ENCODE measurements at places on chromosomes 3 and 15. TPM values are rescaled to one million over a fixed set of nuclear protein-coding genes. Genes with fewer than 3 reads are reported as not detected.

DNA sequence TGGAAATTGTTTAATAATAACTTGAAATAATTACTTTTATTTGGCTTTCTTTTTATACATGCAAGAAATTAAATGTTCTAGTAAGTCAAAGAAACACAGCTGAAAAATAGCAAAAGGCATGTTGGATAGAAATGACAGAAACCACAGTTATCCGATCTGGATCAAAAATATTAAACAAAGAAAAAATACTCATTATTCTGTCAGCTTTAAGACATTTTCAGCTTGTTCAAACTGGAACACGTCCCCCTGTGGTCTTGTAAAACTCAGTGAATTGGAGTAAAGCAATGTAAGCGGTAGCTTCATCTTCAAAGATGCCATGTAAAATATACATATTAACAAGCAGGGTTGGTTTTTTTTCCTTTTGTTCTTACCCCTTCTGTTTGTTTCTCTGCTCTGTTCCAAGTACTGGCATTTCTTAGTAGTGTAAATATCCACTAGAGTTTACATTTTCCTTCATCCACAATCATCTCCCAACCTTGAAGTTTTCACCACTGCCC, 223.4 kb downstream of the IGSF11 start:
- DNase-seq: no peak

MUC20 gene
- 1.4 TPM for polyA plus RNA-seq

- DNase-seq: no peak
Measured at GRCh38 chr15:99365242-99365641, 114.0 kb downstream of the LRRC28 start.

CFAP91 gene
- polyA plus RNA-seq: 0.13 TPM

ACOX2 gene
- 2.4 TPM for polyA plus RNA-seq

- DNase-seq: no peak
Measured at GRCh38 chr15:68418611-68419161, 13.3 kb downstream of the ITGA11 start.

DNA sequence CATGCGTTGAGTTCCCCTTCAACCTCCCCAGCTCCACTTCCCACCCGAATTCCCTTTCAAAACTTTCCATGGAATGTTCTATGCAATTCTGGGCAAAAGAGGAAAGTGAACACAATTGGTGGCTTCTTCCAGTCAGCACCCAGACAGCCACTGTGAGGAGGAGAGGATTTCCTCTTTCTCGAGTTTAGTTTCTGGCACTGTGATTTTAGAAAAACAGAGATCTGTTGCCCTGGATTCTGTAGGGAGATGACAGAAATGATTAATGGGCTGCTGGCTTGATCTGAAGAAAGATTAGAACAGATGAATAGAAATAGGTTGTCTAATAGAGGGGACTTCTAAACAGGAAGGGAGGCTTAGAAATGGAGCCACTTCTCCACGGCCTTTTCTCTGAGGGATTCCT, 172.0 kb downstream of the MCTP2 start:
- DNase-seq: no peak

- DNase-seq: peak; percentile 34
Measured at GRCh38 chr3:46844881-46845312, 18.3 kb downstream of the MYL3 start.

DNA sequence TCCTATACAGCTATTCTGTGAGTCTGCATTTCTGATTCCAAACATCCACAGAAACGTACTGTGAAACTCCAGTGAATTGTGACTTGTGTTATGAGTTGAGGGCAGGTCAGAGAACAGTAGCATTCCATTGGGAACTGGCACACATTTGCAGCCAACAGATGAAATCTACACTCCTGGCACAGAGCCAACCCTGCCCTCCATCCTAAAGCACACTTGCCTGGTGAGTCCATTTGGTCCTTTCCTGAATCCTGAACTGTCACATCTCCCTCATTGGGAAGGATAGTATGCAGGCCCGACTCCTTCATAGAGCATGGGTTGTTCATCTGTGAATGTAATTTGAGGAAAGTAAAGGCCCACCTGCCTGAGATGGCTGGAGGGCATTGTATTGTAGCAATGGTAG, 314.3 kb upstream of the RASGRP1 start:
- DNase-seq: no peak

YEATS2 gene
- polyA plus RNA-seq: 4.6 TPM

DNA sequence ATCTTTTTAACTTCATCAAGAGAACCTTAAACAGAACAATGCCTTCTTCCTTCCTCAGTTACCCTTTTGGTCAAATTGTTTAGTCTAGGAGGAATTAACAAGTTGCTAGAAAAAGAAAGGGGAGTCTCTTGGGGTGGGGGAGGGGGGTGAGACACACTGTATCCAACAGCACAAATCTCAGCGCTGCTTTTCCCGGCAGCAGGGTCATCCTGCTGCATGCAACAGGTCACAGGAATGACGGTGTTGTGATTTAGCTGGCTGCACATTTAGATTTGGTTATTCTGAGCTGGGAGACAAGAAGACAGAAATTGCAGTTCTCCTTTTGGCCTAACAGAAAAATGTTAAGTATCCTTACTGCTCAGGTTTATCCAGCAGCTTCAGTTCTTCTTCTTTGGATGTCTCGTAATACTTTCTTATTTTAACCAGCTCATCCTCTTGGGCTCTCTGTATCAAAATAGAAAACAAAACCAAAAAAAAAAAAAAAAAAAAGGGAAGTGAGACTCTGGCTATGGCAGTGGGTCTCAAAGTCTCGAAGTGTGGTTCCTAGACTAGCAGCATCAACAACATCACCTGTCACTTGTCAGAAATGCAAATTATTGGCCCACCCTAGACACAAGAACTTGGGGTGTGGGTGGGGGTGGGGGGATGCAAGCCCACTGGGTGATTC, 190.5 kb downstream of the GREM1 start:
- no peak for DNase-seq

DNA sequence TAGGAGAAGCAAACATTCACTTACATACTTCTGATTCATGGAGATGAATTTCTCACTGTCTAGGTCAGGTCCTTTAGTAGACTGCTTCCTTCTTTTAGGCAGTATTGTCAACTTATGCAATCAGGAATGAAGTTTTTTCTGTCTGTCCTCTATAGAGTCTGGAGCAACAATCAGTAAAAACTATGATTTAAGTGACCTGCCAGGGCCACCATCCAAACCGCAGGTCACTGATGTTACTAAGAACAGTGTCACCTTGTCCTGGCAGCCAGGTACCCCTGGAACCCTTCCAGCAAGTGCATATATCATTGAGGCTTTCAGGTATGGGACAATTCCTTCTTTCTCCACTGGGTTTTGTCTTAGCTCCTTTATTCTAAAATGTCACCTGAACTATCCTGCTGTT, 523.1 kb downstream of the ROBO2 start:
- DNase-seq: no peak

GRCh38 chr15:87549296-87549695, 707.2 kb downstream of the NTRK3 start:
- DNase-seq: no peak

- no peak for DNase-seq
Measured at GRCh38 chr15:29029651-29030195, 143.9 kb downstream of the APBA2 start.

LRRC2 gene
- 8.3 TPM for polyA plus RNA-seq
